ENCODE measurements at places on chromosomes 11 and 22.

DNA sequence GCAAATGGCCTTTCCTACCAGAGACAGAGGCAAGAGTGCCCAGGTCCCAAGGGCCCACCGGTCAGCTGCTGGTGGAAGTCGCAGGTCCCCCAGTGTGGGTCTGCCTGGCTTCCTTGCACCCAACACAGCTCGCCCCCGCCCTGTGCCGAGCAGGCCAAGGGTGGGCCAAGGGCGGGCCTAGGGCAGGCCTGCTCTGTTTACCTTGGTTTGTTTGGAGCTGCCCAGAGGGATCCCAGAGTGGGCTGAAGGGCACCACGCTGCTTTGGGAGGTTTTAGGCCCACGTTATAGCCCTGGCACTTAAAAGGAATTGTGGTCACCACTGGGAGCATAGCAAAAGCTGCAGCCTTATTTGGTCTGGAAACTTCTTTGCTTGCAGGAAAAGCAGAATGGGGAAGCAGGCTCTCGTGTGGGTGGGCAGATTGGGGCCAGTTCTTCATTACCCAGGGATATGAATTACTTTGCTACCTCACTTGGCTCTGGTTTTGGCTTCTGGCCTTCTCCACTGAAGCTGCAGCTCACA, 38.0 kb downstream of the MRGPRD start:
- no peak for DNase-seq

DNA sequence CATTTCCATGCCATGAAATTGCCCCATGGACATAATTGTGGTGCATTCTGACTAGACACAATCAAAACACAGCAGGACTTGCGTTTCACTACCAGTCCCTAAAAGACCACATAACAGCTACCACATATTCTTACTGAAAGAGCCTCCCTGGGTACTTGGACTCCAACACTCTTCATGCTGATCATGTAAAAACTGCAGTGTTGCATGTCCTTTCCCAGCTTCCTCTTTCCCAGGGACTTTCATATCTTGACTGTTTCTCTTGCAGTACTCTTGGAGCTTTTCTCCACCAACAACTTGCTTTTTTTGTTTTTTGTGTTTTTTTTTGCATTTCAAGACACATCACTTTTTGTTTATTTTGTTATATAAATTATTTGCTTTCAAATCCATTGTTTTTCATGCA, 22.9 kb downstream of the MS4A6E start:
- DNase-seq, result no peak

- no peak for DNase-seq
These were observed 19.3 kb downstream of the SBF2 start for GRCh38 chr11:10274726-10275125.

- no peak for DNase-seq
These were observed 6.0 kb upstream of the OR10D3 start for GRCh38 chr11:124176925-124177715.

GRCh38 chr11:81497202-81497804, 1236.4 kb downstream of the FAM181B start:
- peak; percentile 22 for DNase-seq

- DNase-seq, result no peak
These were observed 10.7 kb upstream of the FAM83F start for GRCh38 chr22:39984006-39984405.

GRCh38 chr22:22840780-22841179, 46.8 kb upstream of the IGLL5 start:
- DNase-seq, result no peak

DNA sequence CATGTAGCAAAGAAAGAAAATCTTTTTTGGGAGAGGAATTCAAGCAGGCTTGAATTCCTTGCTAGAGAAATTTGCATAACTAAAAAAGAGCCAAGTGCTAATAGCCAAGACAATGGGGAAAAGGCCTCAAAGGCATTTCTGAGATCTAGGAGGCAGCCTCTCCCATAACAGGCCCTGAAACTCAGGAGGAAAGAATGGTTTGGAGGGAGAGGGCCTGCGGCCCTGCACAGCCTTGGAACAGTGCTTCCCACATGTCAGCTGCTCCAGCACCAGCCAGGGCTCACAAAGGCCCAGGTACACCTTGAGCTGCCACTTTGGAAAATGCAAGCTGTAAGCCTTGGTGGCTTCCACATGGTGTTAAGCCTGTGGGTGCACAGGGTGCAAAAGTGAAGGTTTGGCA, 55.5 kb upstream of the TSPAN18 start:
- no peak for DNase-seq

- DNase-seq, result no peak
These were observed 12.7 kb downstream of the MRPL23 start for GRCh38 chr11:1959786-1960185.

DNA sequence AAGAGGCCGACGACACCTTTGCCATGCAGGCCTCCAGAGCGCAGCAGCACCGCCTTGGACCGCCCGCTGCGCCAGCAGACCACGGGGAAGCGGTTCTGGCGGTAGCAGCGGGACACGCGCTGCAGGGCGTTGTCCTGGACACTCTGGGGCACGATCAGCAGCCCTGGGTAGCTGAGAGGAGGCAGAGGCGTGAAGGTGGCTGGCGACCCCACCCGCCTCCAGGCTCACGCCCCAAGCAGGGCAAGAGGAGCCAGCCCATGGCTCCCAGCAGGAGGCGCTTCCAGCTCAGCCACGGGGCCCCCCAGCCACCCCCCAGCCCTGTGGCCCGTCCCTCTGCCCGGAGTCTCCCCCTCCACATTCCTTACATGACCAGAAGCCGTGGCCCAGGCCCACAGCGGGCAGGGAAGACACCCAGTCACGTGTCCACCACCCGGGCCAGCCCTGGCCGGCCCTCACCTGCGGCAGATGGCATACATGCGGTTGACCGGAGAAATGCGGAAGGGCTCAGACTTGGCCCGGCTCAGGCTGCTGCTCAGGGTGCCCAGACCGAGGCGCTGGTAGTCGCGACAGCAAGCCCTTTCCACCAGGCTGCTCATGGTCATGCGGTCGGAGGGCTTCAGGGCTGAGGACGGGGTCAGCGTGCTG, 15.2 kb downstream of the SBF1 start:
- no peak for DNase-seq

DNA sequence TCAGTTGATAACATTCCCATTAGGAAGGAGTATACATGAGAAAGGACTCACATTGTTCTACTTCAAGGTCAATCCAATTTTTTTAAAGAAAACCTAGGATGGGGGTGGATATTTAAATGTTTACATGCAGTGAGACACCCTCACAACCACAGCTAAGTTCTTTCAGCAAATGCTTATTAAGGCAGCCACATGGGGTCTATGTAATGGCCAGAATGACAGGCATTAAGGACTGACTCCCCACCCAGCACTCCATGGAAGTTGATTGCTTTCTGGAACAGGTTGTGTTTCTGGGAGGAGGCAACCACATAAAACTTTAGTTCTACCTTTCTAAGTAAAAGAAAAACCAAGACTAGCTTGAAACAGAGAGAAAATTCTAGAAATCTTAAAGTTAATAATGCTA, 662.0 kb upstream of the CCDC90B start:
- DNase-seq, result no peak

GRCh38 chr22:45224988-45225731, 15.5 kb downstream of the KIAA0930 start:
- peak; percentile 36 for DNase-seq

DNA sequence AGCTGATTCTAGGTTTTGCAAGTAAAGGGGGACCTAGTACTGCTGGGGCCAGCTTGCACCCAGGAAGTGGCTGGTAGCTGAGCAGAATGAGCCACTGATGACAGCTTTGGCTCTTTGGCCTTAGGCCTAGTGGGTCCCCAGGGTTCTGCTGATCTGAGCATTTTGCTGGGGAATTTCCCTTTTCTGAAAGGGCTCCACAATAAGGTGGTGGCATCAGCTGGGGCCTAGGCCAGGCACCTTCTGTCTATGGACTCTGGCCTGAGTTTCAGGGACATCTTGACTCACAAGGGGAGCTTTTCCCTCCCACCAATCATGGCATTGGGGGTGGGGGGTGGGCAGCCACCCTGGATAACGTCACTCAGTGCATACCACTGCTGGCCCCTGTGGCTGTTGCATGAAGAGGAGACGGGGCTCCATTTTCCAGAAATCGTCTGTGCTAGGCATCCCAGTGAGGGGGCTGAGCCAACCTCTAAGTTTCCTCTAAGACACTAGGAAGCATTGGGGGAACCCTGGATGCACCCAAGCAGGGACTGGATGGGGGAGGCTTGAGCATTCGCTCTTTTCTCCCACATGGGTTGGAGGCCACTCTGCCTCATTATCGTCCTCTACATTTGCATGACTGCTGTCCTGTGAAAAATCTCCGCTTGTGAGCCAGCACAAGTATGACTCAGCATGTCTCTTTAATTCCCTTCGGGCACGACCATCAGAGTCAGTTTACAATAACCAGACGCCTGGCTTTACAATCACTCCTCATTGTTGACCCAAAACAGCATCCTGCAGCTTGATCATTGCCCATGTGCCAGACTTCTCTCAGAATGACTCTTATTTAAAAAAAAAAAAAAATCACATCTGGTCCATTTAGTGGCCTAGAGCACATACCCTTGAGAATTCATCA, 145.0 kb upstream of the THY1 start:
- DNase-seq, result no peak

DNA sequence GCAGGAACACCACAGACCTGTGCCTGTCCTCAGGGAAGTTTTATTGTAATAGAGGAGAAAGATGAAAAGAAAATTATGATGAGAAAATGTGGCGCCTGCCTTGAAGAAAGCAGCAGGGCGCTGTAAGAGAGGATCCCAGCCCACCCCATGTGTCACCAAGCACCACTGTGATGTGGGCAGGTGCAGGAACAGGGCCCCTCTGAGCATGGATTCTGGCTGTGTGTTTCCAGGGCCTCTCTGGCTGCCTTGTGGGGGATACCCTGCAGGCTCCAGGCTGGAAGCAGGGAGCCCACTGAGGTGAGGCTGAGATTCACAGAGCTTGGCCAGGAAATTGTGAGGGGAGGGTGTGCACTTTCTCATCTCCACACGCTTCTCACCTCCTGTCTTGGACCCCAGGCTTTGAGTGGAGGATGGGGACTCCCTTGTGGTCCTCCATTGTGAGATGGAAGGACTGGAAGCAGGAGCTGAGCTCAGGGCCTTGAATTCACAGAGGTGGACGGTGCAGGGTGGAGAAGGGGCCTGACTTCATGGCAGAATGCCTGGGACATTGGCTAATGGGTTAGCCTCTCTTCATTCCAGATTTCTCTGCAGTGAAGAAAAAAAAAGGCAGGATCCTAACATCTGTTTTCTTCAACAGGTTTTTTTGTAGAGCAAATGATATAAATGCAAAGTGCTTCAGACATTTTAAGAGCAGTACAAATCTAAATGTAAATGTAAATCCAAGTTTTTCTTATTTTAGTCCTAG, 246.6 kb upstream of the B3GAT1 start:
- DNase-seq, result no peak

GRCh38 chr22:34501366-34501965, 564.5 kb upstream of the ISX start:
- no peak for DNase-seq

- no peak for DNase-seq
These were observed 43.5 kb downstream of the SIK2 start for GRCh38 chr11:111645657-111646316.

- no peak for DNase-seq
These were observed 30.4 kb downstream of the LDHAL6A start for GRCh38 chr11:18485913-18486528.

- no peak for DNase-seq
These were observed 228.5 kb upstream of the SESN3 start for GRCh38 chr11:95459291-95460042.

- no peak for DNase-seq
These were observed 66.2 kb downstream of the GRIK4 start for GRCh38 chr11:120577624-120578363.
